BE2C (cell line): ENCODE measurements at places on chromosomes 3 and 15.

- DNase-seq = no peak
Measured at GRCh38 chr3:123143669-123144411, 57.9 kb upstream of the SEC22A start.

GRCh38 chr3:79477242-79477641 lies 290.6 kb downstream of the ROBO1 start:
- no peak for DNase-seq

GRCh38 chr15:36970522-36970921 lies 129.8 kb downstream of the MEIS2 start:
- DNase-seq = no peak

- DNase-seq = peak; percentile 81
Measured at GRCh38 chr3:11096266-11097139, 57.8 kb upstream of the HRH1 start.

DNA sequence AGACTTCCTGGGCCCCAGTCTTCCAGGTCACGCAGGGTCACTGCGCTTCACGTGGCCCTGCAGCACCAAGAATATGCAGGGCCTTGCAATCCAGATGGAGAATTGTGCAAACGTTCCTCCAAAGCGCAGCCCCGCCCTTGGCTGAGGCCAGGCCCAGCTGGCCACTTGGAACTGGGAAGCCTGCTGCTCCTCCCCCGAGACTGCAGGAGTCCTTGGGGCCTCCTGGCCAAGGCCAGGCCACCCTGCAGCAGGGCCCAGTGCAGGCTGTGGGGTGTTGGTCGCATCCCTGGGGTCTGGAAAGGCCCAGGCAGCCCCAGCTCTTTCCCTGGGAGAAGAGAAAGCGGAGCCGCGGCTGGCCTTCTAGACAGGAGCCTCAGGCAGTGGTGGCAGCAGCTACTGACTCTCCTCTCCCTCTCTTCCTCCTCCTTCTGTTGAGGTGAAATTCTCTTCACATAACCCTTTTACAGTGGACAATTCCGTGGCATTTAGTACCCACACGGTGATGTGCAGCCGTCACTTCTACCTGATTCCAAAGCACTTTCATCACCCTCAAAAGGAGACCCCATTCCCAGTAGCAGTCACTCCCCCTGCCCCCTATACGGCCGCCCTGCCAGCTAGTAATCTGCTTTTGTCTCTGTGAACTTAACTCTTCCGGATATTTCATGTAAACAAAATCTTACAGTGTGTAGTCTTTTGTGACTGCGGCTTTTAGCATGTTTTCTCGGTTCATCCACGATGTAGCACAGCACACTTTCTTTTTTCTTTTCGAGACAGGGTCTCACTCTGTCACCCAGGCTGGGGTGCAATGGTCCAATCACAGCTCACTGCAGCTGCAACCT lies 103.9 kb downstream of the TMEM266 start:
- no peak for DNase-seq

GRCh38 chr3:149670742-149671492 lies 13.1 kb upstream of the WWTR1 start:
- DNase-seq = no peak

DNA sequence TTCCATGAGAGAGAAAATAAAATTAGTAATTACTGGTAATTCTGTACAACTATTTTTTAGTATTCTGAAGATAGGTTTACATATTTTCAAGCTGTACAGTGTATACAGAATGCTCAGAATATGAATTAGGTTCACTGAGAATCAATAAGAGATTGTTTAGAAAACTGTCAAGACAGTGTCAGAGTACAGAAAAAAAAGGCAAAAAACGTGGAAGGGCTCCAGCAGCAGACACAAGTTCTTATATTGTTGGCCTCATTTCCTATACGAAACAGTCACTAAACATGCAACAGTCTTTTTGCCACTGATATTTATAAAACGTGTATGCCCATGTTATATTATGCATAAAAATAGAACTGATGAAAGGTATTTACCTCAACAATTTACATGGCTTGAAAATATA lies 103.9 kb downstream of the ISL2 start:
- DNase-seq = no peak

GRCh38 chr15:72230197-72231065 lies 559 bp downstream of the PKM start:
- DNase-seq = peak; percentile 98

DNA sequence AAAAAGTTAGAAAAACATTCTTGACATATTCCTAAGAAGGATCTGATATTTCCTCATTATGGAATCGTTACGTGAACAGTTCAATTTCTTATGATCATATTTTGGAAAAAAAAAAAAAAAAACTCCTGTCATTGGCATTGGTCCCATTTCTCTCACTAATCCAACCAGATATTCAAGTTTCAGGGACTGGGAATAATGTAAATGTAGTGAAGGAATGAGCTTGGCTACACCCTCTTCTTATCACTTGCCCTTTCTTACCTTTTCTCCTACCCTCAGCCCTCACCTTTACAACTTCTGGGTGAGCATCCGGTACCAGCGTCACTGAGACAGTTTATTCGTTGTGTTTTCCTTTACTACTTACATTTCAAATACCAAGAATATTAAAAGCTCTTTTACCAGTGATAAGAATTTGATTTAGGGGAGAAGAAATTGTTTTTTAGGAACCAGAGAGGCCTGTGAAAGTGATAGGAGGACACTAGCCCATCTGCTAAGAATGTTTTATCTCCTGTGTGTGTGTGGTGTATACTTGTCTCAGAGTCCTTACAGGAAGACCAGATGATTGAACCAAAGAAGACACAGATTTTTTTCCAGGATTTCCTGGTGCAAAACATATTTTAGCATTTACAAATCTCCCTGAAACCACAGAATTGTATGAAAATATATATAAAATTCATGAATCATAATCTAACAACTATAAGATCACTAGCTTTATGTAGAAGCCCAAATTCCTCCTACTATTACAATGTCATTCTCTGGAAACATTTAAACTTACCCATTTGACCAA lies 946.7 kb downstream of the ZPLD1 start:
- no peak for DNase-seq

DNA sequence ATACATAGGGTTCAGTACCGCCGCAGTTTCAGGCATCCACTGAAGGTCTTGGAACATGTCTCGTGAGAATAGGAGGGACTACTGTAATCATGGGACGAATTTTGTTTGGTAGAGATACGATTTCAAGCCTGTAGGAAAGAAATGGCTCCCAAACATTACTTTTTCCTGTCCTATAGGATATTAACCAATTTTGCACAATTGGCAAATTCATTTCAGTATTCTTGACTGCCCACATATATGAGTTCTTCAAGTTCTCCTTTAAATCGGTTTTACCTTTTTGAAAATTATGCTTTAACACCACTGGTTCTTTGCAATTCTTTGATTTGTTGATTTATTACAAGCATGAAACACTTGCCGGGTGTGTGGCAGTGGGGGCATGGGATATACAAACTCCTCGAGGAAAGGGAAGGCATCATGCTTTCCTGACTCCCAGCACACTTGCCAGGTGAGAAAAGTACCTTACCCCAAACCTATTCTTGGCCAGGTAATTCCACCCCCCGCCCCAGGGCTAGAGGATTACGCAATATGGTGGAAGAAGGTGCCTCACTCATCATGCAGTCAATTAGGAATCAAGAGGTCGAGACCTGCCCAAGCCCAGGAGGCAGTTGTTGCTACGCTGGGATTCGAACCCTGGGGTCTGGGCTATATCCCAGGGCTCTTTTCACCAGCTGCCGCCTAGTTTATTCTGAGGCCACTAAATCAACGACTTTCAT lies 584 bp upstream of the LARS2 start:
- no peak for DNase-seq

- no peak for DNase-seq
Measured at GRCh38 chr3:5195605-5196004, 8.1 kb downstream of the EDEM1 start.

DNA sequence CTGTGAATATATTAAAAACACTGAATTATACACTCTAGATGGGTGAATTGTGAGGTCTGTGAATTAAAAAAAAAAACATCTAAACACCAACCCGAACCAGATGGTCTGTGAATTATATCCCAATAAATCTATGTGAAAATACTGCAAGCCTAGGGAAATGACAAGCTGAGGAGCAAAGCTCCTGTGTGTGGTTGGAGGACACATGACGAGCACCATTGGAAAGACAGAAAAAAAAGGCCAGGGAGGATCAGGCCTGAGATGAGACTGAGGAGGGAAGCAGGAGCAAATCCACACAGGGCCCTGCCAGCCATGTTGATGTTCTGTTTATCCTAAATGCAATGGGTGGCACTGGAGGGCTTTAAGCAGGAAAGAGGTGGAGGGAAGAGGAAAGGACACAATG lies 200.0 kb downstream of the RORA start:
- DNase-seq = no peak

DNA sequence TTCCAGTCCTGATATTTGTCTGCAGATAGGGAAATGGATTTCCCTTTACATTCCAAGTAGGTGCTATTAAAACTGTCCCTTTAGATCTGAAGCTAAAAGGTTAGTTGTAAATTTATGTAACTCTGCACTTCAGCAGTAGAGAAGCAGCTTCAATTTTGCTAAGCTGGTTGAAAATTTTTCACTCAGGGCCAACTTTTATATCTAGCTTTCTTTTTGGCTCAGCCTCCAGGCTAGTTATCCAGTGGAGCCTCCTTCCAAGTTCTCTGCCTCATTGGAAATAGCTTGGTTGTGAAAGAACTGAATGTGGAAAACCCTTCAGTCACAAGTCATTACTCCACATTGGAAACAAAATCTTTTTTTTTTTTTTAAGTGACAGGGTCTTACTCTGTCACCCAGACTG lies 8.2 kb upstream of the ZNF660 start:
- no peak for DNase-seq

GRCh38 chr3:31102196-31102879 lies 207.9 kb upstream of the GADL1 start:
- DNase-seq = no peak
